EH (cell line): ENCODE measurements at places on chromosomes 3 and 15.

GRCh38 chr15:86001200-86001599, 78.5 kb upstream of the AGBL1 start:
- no peak for DNase-seq

- no peak for DNase-seq
These were observed 961.4 kb upstream of the CFAP20DC start for GRCh38 chr3:60011218-60011617.

- no peak for DNase-seq
These were observed 142.0 kb downstream of the GABRB3 start for GRCh38 chr15:26630857-26631256.

DNA sequence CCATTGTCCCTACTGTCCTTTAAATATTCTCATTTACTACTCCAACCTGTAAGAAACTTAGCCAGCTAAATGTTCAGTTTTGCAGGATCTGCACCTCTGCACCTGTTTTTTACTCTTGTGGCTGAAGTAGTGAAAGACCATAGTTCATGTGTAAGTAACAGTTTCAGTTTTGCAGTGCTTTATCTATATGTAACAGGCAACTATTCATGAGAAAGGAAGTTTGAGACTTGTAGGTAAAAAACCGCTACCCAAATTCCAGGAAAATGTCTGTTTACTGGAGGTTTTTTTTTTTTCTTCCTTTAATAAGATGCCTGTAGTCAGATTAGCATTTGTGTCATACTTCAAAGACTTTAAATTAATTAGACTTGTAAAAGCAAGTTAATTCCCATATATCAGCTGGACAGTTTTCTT, 25.4 kb upstream of the MBNL1 start:
- no peak for DNase-seq

DNA sequence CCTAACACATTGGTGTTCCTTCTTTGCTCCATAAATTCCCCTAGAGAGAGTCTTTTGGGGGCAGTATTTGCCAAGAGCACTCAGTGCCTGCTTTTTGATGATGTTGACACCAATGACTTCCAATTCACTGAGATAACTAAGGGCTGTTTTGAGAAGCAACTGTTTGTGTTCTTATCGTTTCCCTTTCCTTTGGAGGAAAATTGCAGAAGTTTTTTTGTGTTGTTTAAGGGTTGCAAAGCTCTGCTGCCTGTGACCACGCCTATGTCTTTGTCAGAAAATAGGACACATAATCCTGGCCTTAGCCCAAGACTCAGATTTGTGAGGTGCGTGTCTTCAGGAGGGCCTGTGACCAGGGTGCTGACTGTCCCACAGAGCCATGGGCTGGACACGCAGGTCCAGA, 99.6 kb downstream of the FAM43A start:
- DNase-seq, result no peak

- DNase-seq, result no peak
These were observed 140.3 kb upstream of the UBE3A start for GRCh38 chr15:25579127-25579526.

- DNase-seq, result no peak
These were observed 42.5 kb upstream of the MME start for GRCh38 chr3:155037508-155038202.

DNA sequence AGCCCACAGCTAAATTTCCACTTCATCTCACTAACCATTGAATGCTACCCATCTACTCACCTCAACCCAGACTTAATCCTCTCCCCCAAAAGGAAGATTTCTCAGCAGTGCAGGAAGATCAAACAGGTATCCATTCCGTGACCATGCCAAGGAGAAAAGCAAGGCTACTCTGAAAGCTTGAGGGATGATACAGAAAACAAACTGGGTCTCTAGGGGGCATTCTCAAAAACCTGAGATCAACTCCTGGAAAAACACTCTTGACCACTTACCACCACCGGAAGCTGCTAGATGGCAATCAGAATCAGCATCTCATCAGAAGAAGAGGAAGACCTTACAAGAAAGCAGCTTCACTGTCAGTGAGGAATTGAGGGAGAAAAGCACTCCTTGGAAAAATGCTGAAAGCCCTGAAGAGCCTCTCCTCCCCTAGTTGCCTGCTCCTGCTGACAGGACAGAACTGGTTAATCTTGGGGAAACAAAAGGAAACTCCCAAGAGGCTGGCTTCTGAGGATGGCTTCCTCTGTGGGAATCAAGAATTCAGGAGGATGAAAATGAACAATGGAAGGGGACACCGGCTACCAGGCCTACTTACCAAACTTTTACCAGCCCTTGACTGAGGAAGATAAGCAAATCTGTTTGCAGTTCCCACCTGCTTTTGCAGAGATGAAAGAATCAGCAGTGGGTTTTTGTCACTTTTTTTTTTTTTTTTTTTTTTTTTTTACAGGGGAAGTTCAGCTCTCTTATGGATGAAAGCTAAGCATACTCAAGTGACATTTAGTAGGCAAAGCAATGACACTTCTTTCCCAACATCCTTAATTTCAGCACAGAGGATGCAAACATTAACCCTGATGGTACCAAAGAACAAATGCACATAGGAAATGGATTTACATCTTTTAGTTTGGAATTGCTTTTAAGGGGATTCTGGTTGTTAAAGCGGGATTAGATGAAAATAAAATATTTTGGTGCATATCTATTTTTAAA, at the start of gene ATP8B4:
ATP8B4 (minus strand) TSS at position 171 of the 978 bp plus-strand sequence. CDS start 12,267 bp downstream, outside the sequence.
- no peak for DNase-seq

GRCh38 chr15:74041777-74042435, 40.4 kb downstream of the GOLGA6A start:
- no peak for DNase-seq

GRCh38 chr15:66923438-66923881, 141.9 kb upstream of the SMAD3 start:
- no peak for DNase-seq

- peak; percentile 54 for DNase-seq
These were observed 237.1 kb downstream of the RYR3 start for GRCh38 chr15:33547876-33548275.

DNA sequence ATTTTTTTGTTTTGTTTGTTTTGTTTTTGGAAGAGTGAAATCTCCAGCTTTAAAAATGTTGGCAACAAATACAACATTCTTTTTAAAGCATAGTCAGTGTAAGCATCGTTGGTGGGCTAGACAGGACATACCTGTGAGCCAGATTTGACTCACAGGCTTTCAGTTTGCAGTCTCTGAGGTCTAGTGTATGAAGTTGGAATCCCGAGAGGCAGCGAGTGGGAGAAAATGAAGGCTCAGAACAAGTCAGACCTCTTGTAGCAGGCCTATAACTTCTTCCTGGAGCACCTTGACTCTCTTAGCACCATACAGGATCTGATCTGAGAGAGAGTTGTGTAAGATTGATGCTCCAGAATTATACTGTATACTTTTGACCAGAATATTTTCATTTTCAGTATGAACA, 60.2 kb downstream of the CNTN4 start:
- DNase-seq, result no peak

DNA sequence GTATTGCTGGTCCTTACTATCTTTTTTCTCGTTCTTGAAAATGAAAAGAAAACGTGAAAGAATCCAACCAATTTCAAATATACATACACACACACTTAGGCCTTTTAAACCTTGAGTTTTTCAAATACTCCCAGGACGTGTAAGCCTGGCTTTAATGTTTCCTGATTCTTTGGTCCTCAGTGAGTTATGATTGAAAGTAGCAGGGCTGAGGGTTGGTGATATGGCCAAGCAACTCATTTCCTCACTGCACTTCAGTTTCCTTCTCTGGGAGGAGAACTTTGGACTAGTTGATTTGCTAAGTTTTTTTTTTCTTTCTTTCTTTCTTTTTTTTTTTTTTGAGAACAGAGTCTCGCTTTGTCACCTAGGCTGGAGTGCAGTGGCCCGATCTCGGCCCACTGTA, 34.6 kb downstream of the CHD2 start:
- DNase-seq, result no peak

DNA sequence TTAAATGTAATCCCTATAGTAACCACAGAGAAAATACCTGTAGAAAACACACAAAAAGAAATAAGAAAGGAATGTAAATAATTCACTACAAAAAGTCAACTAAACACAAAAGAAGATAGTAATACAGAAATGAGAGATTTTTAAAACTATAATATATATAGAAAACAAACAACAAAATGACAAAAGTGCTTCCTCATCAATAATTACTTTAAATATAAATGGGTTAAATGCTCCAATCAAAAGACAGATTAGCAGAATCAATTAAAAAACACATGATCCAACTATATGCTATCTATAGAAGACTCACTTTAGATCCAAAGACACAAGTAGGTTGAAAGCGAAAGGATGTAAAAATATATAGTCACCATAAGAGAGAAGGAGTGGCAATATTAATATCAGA, 45.8 kb downstream of the FRMD5 start:
- no peak for DNase-seq

DNA sequence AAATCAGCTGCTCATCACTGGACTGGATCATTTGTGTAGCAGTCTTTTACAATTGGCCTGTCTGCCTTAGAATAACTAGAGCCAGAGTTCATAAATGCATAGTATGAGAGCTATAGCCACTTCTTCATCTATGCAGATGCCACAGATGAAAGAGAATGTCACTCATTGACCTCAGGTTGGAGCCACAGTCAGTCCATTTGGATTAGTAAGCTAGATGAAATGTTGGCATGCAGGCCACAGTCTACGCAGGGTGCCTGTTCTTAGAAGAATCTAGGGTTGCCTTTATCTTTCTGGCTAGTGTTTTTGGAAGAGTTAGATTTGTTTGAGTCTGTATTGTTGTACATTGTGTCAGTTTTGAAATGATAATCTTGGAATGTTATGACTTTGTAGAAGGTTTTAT, 25.4 kb upstream of the EDEM1 start:
- DNase-seq, result peak; percentile 86

GRCh38 chr15:55721554-55722185, 21.3 kb downstream of the PRTG start:
- DNase-seq, result no peak

GRCh38 chr3:171314341-171314740, 145.9 kb downstream of the TNIK start:
- no peak for DNase-seq

GRCh38 chr3:159796744-159797143, 191.9 kb upstream of the IL12A start:
- peak; percentile 86 for DNase-seq

GRCh38 chr3:171177553-171177952, 151.0 kb upstream of the SLC2A2 start:
- no peak for DNase-seq

DNA sequence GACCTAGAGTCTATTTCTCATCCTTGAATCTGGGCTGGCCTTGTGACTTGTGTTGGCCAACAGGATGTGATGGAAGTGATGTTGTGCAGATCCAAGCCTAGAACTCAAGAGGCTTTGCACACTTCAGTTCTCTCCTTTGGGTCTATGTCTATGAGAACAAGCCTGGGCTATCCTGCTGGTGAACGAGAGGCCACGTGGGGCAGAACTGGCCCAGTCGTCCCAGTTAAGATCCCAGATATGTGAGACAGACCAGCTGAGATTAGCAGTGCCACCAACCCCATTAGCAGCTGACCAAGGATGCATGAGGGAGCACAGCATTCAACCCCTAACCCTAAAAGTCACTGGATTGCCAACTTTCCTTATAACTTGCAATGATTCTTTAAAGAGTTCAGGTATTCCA, 99.7 kb downstream of the CTNNB1 start:
- DNase-seq, result no peak

GRCh38 chr3:123798550-123798949, 85.6 kb downstream of the MYLK start:
- DNase-seq, result no peak

DNA sequence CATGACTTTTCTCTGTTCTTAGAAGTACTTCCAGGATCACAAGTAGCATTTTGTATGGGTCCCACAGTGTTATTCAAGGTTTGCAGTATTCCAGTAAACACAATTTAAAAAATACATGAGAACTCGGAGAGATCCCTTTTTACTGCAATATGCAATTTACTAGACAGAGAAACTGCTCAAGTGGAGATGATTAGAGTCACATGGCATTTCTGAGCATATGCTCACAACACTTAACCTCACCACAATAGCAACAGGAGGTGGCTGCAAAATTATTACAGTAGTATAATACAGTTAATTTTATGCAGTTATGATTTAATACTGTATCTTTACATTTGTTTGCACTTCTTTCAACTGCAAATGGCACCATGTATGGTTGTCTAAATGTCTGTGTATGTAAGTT, 87.5 kb downstream of the PIK3CB start:
- no peak for DNase-seq

DNA sequence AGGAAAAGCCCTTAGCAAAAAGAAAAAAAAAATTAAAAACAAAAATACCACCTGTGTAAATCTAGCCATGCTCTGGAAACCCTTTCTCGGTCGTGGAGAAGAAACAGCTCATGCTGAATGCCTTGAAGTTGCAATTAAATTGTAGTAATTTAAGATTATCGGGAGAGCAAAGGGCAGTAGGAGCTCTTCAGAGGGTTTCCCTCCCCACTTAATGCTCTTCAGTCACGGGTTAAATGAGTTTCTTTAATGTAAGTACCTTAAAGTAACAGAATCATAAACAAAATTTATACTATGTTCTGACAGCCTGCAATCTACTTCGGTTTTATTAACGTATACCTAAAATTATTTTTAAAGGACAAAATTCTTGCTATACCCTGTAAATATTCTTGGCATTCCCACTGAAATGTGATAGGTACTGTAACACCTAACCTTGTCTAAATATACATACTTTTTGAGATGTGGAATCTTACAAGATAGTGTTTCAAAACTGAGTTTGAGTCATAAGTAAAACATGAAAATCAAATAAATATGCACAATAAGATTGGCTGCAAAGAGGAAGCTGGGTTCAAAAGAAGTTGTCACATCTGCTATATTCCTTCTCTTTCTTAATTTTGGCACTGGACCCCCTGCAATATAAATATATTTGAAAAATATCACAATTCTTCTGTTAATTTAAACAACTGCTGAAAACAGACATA, 5.3 kb downstream of the FOXP1 start:
- peak; percentile 47 for DNase-seq

DNA sequence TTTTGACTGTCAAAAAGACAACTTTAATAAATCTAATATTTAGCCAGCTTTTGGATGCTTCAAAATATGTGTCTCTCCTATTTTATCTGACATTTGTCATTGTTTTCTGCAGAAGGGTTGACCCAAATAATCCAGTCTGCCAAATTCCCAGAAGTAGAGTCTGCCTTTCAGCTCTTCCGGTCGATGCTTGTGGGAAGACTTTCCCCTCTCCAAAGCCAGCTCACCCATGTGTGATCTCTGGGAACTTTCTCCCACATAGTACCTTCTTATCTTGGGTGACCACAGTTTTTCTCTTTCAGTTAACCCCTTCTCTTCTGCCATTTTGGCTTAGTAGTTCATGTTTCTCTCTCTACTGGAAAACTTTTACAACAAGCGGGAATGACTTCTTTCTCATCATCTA, 94.1 kb downstream of the ASB7 start:
- peak; percentile 31 for DNase-seq

DNA sequence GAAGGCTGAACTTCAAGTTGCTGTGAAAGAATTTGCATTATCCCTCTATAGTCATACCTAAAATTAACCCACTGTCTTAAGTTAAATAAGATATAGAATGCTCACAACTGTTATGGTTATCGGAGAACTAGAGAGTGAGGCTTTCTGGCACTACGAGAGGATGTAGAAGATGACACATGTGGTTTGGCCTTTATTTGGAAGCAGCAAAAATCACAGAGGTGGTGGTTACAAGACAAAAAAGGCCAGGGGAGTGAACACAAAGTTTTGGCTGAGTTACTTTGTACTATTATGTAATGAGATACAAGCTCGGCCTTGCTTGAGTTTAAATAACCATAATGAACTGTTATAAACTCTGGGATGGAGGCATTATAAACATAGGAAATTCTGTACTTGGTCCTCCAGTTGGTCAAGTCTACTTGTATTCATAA, 78.3 kb upstream of the ICE2 start:
- DNase-seq, result no peak
